ENCODE measurements at places on chromosomes 7 and 10.

- no peak for DNase-seq
These were observed 61.7 kb upstream of the PPIF start for GRCh38 chr10:79285315-79286197.

- DNase-seq, result no peak
These were observed 209.4 kb downstream of the CELF2 start for GRCh38 chr10:11227103-11227502.

- DNase-seq, result no peak
These were observed 738.3 kb downstream of the AUTS2 start for GRCh38 chr7:70336536-70336935.

DNA sequence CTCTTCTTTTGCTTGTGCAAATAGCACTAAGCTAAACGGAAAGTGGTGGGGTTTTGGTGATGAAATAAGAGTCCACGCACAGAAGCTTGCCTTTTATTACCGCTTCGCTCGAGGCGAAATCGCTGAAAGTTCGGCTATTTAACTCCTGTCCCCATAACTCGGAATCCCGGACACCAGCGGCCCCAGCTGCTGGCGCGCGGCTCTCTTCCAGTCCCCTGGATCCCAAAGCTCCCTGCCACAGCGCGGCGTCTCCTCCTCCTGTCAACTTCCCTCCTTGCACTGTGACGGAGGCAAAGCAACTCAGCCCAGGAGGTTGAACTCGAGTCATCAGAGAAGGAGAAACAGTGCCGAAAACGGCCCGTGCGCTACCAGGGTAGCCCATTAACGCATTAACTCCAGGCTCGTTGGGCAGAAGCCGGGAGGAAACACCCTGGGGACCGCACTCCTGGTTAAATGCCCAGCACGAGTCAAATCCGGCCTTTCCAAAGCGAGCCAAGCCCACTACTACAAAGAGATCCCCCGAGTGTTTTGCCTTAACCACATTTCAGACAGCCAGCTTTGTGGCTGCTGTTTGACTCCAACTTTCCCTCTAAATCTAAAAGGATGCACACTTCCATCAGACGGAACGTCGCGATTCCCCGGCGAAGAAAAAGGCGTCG is 1.3 kb downstream of the SEMA3D start:
- DNase-seq, result peak; percentile 50

DNA sequence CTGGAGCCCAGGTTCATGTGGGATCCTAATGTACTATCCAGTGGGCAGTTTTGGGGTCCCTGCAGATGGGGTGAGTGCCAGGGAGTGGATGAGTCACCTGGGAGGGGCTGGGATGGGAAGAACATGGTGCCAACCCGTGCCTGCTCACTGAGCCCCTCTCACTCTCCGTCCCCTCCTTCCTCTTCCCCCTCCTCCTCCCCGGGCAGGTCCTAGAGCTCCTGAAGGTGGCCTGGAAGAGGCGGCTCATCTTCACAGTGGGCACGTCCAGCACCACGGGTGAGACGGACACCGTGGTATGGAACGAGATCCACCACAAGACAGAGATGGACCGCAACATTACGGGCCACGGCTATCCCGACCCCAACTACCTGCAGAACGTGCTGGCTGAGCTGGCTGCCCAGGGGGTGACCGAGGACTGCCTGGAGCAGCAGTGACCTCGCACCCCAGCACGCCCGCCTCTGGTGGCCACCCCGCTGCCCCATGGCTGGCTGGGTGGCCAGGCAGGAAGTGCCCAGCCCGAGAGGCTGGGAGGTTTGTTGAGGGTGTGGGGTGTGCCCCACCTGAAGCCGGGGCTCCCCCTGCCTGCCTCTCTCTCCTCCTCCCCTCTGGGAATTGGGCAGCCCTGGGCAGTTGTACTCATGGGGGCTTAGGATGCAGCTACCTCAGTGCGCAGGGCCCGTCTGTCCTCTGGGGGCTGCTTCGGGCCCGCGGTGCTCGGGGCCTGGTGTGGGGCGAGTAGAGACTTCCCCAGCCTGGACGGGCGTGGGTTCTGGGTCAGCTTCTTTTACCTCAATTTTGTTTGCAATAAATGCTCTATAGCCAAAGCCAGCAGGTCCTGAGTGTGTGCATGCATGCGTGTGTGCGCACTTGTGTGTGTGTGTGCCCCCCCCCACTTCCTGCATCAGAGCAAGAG is 4.9 kb upstream of the UPK3B start:
- DNase-seq, result no peak

DNA sequence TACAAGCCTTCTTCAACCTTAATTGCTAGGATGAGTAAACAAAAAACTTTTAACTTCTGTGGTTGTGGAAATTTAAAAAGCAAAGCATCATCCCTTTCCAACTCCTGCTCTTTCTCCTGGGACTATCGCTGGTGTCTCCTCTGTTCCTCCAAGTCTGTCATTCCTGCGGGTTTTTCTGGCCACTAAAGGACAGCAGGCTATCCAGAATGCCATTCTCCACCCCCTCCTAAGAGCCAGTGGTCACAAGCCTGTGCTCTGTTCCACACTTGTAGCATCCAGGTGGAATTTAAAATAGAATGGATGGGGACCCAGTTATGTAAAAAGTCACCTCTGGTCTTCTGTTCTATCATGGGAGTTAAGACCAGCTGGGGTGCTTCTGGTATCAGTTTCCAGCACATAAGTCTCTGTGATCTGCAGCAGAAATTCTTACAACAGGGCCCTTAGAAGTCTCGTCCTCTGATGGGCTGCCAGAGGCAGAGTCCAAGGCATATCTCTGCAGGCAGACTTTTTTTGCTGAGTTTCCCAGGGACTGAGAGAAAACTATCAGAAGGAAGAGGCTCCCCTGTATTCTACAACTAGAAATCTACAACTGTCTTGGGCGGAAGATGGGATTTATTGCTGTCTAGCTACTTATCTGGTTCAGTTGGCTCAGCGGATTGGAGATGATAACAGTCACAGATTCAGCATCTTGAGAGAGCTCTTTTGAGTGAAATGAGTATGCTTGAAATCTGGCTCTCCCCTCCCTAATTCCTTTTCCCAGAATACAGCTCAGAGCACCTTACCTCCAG is 5.1 kb upstream of the WNT16 start:
- no peak for DNase-seq

DNA sequence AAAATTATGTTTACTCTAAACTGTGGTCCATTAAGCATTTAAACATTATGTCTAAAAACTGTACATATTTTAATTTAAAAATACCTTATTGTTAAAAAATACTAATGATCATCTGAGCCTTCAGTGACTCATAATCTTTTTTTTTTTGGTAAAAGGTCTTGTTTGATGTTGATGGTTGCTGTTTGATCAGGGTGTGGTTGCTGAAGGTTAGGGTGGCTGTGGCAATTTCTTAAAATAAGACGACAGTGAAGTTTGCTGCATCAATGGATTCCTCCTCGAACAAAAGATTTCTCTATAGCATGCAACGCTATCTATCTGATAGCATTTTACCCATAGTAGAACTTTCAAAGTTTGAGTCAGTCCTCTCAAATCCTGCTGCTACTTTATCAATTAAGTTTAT is 180.0 kb upstream of the AHR start:
- no peak for DNase-seq

DNA sequence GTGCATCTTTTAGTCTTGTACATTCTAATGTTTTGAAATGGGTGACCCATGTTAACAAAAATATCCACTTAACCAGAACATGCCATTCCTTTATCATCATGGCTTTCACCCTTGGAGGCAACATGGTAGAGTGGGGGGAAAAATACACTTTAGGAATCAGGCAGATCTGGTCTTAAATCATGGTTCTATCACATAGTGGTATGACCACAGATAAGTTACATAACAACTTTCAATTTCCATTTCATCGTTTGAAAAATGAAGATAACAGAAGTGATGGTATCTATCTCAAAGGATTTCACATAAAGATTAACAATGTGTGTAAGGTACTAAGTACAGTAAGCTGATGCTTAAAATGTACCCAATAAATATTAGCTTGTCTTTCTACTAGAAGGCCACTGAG is 19.0 kb downstream of the TMEM168 start:
- no peak for DNase-seq

DNA sequence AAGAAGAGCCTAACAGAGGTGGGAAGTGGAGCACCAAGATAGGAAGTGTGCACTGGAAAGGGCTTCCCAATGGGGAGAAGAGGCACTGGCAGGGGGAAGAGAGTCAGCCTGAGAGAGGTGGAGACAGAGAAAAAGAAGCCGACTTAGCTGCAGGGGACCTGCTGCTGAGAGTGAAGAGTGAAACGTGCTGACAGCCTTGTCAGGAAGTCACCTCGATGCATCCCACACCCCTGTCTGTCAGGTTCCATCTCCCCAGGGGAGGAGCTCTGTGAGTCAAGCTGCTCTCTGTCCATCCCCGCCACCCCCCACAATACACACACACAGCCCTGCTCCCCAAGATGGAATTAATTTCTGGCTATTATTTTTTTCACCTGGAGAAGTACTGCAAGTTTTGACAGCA is 14.0 kb downstream of the KAZALD1 start:
- DNase-seq, result no peak

- peak; percentile 1 for DNase-seq
These were observed 1.7 kb upstream of the POU6F2 start for GRCh38 chr7:38975944-38976392.

- DNase-seq, result no peak
These were observed 126.4 kb downstream of the DNAJB6 start for GRCh38 chr7:157463245-157463644.

DNA sequence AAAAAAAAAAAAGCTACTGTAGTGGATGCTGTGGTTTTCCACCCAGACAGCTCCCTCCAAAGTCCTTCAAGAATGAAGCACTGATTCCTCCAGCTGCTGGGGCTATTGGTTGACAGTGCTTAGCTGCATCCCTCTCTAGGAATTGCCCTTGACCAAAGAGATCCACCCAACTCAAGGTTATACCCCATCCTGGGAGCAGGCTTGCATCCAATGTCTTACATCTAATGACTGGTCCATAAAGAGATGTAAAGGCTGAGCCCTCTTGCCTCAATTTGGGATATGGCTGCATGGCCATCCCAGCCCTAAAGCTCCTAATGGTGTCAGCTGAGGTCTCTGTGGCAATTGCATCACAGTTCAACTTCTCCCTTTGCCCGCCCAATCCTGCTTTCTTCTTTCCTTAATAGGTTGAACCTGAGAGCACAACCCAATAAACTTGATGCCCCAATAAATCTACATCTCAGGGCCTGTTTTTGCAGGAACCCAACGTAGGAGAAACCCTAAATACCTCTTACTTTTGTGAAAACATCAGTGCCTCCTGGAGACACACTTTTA is 4.4 kb downstream of the GPR37 start:
- no peak for DNase-seq

DNA sequence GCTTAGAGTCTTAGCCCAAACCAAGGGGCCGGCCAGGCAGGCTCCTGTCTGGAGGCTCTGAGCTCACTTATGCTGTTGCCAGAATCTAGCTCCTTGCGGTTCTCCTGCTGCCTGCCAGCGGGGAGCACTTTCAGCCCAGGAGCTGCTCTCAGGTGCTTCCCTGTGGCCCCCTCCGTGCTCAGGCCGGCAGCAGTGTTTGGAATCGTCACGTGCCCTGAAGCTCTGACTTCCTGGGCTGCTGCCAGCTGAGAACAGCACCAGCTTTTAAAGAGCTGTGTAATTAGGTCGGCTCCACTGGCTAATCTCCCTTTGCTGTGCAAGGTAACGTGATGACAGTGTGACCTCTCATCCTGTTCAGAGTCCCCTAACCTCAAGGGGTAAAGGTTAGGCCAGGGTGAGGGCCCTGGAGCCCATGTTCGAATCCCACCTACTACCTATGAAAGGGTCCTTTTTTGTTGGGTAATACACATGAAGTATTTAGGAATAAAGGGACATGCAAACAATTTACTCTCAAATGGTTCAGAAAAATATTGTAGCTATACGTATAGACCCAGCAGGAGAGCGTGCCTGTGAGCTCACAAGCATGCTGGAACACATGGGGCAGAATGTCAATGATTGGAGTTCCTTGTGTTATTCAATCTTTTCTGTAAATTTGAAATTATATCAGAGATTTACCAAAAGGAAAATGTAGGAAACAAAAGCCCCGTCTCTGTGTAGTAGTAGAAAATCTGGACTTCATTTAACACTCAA is 16.6 kb downstream of the ZNF862 start:
- peak; percentile 47 for DNase-seq

All from iris pigment epithelial cell (primary cell).